HS-5 (cell line): ENCODE measurements at places on chromosomes 4 and X.

- no peak for DNase-seq
Observed at GRCh38 chrX:17459008-17459611, 84.1 kb downstream of the NHS start.

DNA sequence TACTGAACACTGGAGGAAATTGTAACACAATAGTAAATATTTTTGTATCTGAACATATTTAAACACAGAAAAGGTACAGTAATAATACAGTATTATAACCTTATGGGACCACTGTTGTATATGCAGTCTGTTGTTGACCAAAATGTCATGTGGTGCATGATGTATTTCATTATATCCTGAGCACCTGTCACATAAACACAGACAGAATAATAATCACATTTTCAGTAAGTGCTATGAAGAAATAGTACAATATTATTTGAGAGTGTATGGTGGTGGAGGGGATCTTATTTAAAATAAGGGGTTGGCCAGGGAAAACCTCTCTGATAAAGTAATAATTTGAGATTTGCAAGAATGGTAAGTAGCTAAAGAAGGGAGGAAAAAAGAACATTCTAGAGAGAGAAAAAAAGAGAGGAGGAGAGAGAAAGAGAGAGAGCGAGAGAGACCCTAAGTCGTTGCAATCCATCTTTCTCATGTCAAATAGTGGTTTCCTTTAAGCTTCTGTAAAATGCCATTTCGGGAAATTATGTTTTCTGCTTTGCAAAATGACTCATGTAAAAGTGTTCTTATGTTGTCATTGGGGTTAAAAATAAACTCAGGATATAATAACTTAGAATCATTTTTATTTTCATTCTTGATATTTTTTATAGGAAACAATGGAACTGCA lies 19.3 kb upstream of the CLNK start:
- no peak for DNase-seq

DNA sequence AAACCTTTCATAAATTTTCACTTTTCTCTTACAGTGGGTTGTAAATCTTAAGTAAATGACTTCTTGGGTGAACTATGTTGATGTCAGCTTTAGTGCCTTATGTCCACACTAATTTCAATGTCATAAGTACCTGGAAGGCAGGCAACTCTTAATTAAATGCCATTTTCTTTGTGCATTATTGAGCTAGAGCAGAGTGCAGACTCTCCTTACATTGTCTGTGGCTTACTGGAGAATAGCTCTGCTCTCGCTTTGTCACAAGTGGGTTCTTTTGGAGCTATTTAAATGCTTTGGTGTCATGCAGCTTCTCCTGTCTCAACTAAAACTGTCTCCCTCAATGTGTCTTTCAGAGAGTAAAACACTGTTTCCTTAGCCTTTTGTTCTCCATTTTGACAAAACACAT lies 411.6 kb downstream of the STIM2 start:
- no peak for DNase-seq

DNA sequence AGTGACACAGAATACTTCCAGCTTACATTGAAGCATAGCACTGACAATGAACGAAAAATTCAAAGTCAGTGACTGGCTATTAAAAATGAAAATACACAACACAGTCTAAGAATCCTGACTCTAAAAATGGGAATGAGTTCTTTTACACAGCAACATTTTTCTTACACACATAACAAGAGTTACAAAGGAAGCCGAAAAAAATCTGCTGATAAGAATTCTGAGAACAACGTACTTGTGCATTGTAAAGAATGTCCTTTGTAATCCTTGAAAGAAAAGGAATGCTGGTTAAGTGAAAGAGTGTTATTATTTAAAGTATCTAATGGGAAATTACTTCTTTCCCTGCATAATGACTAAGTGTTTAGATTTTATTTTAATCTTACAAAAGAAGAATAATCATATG lies 199.4 kb downstream of the PRDM5 start:
- no peak for DNase-seq

DNA sequence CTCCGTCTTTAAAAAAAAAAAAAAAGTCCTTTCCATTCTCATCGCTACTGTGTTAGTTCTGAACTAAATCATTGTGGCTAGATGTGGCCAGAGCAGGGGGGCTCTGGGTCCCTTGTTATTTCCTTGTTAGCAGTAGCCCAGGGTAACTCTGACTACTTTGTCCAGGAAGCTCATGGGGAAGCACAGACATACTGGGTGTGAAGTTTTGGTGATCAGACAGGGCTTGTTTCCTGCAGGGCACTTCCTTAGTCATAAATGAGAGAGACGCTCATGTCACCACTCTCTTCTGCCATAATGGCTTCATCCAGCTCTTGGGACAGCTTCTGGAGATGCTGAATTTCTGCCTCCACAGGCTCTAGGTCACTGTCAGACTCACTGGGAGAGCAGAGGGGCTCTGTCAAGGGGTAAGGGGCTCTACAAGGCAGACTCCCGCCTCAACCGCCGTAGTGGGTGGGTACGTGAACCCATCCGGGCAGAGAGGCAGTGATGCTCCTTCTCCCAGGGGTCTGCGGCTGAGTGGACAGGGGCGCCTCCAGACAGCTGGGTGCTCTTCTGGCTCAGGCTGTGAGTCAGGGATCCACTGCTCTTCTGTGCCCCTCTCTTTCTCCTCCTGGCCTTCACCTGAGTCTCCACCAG lies 12.9 kb downstream of the STIM2 start:
- no peak for DNase-seq

- no peak for DNase-seq
Observed at GRCh38 chr4:38570647-38571276, 93.2 kb upstream of the KLF3 start.

DNA sequence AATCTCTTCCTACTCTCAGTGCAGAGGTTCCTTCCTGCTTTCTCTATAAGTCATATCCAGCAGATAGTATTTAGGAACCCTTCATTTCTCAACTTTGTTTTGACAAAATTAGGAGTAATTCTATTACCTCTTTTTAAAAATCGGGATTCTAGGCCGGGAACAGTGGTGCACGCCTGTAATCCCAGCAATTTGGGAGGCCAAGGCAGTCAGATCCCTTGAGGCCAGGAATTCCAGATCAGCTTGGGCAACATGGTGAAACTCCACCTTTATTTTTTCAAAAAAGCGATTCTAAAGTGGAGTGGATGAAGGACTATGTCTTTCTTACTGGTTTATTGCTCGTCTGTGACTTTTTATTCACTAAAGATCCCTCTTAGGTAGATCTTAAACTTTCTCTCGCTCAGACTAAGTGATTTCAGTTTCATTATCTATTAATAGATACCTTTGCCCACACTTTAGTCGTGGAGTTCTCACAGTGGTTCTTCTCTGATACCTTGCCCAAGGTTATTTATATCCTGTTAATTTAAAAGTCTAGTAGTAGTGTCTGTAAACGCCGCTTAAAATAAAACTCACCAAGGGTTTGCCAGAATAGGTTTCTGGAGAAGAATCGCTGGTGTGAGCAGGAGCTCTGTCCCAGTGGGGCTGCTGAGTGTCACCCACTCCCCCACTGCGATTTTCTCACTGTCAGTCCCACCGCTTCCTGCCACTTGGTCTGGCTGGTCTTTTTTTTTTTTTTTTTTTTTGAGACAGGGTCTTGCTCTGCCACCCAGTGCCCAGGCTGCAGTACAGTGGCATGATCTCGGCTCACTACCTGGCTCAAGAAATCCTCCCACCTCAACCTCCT lies 27.0 kb upstream of the TMEM131L start:
- DNase-seq: no peak

DNA sequence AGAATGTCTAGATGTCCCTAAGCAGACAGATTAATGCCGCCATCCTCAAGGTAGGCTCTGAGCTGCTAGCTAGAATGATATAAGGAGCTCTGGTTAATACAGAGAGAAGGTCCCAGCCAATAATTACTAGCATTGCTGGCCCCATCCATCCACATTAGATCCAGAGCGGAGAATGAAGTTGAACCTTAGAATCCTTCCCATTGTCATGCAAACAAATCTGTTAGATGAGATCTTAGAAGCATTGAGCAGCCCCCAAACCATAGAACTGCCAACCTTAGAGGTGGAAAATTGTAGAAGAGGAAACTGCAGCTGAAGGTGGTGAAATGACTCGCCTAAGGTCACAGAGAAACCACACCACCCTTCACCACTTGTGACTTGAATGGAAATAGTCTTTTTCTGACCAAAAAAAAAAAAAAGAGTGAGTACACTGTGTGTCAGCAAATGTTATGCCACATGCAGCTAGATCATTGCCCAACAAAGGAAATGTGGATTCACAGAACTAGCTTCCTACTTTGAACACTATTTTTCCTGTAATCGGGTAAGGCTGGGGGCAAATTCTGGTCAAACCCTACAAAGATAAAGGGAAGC lies 162.1 kb downstream of the SMIM20 start:
- DNase-seq: no peak

DNA sequence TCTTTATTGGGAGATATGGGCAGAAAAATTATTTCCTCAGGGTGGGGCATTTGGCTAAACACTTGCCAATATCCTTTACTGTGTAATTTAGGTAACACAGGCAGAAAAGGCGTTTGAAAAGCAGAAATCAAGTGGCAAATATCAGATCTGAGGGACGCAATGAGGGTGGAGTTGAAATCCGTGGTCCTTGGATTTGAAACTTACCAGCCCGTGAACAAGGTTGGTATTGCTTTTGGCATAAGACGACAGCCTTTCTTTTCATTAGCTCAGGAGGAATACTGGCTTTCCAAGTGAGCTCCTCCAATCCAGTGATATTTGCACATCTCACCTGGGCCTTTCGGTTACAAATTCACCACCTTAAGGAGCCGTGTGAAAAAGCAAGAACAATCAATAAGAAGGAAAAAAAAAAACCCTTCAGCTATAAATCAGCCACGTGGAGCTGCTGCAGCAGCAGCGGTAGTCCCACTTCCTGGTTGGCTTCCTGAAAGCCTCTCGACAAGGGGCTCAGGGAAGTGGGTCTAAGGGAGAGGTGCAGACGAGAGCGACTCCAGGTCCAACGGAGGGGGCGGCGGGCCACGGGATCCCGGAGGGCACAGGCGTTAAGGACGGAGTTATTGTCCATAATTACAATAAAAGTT lies 734 bp upstream of the GALNT7 start:
- no peak for DNase-seq

GRCh38 chr4:11535333-11535732 lies 106.6 kb upstream of the HS3ST1 start:
- no peak for DNase-seq

GRCh38 chr4:57132743-57133137 lies 22.6 kb upstream of the IGFBP7 start:
- DNase-seq: no peak

- no peak for DNase-seq
Observed at GRCh38 chr4:9946170-9946569, 75.1 kb downstream of the SLC2A9 start.

DNA sequence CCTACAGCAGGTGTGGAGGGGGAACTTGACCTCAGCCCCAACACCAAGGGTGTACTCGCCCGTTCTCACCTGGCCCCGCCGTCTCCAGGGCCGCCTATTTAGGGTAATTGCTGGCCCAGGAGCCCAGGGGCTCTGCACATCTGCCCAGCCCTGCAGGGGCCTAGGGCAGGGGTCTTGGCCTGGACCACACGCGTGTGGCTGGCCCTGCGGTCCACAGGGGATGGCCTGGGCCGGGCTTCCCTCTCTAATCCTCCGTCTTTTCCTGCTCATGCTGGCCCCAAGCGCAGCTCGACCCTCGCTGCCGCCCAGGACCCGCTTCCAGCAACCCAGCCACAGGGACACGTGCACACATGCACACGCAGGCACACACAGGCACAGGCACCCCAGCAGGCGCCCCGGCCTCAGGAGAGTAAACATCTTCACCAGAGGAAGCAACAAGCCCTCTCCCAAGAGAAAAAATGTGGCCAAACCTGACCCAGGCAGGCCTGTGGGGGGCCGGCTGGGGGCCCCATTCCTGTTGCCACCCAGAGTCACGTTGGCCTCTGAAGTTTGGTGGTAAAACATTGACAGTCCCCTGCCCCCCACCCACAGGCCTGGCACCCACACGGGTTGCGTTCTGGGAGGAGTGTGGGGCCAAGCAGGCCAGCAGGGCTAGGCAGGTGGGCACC lies 24.6 kb upstream of the FGFR3 start:
- no peak for DNase-seq

DNA sequence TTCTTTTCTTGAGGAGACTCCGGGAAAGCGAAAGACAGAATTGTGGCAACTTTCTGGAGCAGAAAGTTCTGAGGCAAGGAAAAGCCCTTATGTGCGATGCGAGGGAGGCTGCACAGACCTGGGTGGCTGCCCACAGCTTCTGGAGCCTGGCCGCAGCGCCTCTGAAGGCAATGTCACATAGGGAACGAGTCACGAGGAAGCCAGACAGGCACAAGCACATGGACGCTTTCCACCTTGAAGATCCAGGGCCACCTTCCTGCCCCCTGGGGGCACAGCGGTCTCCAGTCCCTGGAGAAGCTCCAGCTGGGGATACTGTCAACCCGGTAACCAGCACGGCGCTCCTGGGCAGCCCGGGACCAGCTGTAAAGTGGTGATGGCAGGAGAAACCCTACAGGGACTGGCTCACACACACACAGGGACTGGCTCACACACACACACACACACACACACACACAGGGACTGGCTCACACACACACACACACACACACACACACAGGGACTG lies 69.8 kb downstream of the MTNR1A start:
- DNase-seq: no peak

DNA sequence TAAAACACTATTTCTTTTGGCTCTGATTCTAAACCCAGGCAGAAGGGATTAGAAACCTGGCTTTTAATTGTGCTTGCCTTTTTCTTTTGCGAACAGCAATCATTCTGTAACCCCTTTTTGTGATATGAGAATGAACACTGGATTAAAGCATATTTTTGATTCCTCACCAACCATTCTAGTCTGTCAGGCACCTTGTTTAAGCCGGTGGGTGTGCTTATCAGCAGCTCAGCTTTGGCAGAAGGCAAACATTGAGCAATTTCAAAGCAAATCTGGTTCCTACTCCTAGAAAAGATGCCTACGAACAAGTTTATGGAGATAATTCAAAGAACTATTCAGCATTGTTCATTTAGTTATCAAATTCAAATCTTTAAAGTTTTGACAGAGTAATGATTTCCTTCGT lies 265.1 kb upstream of the FAM241A start:
- no peak for DNase-seq

GRCh38 chr4:19806865-19807264 lies 444.8 kb upstream of the SLIT2 start:
- DNase-seq: no peak

DNA sequence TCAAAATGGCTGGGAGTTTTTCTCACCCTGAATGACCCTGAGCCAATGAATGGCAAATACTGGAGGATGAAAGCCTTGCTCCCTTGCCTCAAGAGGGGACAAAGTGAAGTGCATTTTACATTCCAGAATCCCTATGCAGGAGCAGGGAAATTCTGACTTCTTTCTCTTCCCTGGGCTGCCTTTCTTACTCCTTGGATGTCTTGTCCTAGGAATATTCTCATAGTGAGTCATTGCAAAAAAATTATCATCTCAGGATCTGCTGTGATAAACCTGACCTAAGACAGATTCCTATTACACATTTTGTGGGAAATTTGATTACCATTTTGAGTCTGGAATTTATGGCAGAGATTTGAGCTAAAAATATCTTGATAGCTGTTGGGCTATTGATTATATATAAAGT lies 199.9 kb downstream of the TMA16 start:
- DNase-seq: peak; percentile 65

GRCh38 chrX:37993837-37994619 lies 12.3 kb upstream of the SYTL5 start:
- no peak for DNase-seq

- DNase-seq: no peak
Observed at GRCh38 chr4:138487230-138487629, 245.1 kb upstream of the SLC7A11 start.

GRCh38 chrX:115602729-115603389 lies 41.9 kb downstream of the PLS3 start:
- DNase-seq: no peak

GRCh38 chr4:26248647-26249046 lies 72.2 kb upstream of the RBPJ start:
- DNase-seq: no peak
